Vagina (tissue), 2 donors: ENCODE measurements at places on chromosomes 1 and 21.

DNA sequence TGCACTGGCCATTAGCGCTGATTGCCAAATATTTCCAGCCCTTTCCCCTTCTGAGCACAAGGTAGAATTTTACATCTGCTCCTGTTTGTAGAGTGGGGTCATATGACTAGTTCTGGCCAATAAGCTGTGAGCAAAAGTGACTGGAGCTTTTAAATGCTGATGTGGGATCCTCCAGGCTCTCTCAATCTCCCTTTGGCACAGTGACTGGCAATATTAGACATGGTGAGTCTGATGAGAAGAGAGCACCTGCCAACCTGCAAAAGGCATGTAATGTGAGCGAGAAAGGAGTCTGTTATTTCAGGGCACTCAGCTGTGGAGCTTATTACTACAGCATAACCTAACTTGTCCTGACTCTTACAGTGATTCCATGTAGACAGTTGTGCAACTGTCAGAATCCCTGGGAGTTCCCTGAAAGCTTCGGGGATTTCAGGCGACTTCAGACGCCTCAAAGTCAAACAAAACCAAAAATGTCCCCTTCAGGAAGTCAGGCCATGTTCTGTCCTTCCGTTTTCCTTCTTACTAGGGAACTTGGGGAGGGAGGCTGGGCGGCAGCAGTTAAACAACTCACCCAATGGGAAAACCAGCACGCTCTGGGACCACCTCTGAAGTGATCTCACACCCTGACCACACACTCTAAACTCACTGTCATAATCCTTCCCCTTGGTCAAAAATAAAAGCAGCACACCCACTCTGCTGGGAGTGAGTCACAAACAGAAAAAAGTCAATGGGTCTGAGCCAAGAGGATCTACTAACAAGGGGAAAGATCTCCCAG, 3.6 kb upstream of the RASSF5 start:
- H3K4me3 ChIP-seq, result no peak overlapping the region
- H3K27me3 ChIP-seq, result no peaks in the 10 kb centered on the region
- peak overlapping the region; percentile 37 for H3K27ac ChIP-seq
- no peaks in the 10 kb centered on the region for H3K36me3 ChIP-seq
- peaks cover 54% of the 10 kb centered on the region for H3K4me1 ChIP-seq

- no peak for DNase-seq
- no peaks in the 10 kb centered on the region for H3K36me3 ChIP-seq
Observed at GRCh38 chr1:110412576-110412975, 5.1 kb upstream of the LAMTOR5 start.

DNA sequence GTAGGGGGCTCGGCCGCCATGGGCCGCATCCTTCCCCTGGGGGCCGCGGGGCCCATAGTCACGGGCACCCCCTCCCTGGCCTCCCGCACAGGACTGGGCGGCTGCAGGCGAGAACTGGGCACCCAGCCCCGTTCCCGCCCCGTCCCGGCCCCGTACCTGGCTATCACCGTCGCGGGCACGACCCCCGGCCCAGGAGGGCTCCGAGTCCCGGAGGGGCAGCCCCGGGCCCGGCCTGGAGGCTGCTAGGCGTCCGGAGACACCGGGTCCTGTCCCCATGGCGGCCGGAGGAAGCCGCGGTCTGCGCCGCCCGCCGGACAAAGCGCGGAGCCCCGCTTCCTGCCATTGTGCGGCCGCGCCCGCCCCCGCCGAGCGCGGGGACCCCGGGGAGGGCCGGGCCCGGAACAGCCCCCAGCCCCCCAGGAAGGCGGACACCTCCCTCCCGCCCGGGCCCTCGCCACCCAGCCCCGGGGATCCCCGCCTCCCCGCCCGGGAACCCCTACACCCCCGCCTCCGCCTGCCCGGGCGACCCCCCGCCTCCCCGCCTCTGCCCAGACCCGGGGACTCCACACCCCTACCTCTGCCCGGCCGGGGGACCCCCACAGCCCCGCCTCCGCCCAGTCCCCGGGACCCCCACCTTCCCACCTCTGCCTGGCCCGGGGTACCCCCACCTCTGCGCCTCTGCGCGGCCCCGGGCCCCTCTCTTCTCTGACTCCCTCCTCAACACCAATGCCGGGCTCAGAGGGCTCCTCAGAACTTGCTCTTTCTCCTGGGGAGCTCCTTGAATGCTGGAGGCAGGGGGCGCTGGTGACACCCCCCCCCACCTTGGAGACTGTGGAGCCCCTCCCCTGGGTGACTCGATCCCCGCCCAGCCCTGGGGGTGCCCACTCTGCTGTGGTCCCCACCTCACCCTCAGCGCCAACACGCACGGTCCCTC, 6.0 kb downstream of the PLEKHG5 start:
- H3K36me3 ChIP-seq, result no peaks in the 10 kb centered on the region
- peaks cover 40% of the 10 kb centered on the region for H3K4me1 ChIP-seq
- no peak for DNase-seq
- peak overlapping the region; percentile 41 for H3K27ac ChIP-seq

- H3K27me3 ChIP-seq, result no peaks in the 10 kb centered on the region
- no peak overlapping the region for H3K27ac ChIP-seq
- H3K4me1 ChIP-seq, result peaks cover 17% of the 10 kb centered on the region
Observed at GRCh38 chr1:42921769-42922168, 36.9 kb downstream of the SLC2A1 start.

DNA sequence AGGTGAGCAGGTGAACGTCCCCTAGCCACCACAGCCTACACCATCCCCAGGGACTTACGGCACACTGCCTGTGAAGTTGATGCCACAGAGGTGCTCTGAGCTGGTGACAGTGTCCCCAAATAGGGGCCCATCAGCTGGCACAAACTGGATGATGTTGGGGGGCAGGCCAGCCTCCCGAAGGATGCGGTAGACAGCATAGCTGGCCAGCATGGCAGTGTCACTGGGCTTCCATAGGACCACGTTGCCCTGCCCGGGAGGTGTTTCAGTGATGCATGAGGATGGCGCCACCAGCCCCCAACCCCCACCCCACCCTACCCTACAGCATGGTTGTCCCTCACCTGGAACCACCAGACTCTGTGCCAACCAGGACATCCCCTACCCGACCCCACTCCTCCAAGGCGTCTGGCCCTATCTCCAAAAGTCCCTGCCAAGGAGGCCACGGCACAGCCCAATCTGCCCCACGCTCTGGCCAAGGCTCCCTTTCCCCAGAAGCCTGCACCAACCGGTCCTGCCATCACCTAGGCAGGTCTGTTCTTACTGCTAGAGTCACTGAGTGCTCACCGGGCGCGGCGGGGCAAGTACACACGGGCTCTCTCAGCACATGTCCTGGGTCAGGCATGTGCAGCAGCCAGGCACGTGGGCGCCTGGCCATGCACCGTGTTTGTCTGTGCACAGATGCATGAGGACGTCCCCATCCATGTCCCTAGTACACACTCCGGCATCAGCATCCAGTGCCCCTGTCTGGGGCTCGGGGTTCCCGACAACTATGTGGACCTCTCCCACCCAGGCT, 20.5 kb downstream of the ALDH4A1 start:
- no peak overlapping the region for H3K4me3 ChIP-seq
- H3K27ac ChIP-seq, result no peak overlapping the region
- no peak for DNase-seq
- H3K36me3 ChIP-seq, result no peaks in the 10 kb centered on the region
- peaks cover 27% of the 10 kb centered on the region for H3K4me1 ChIP-seq

DNA sequence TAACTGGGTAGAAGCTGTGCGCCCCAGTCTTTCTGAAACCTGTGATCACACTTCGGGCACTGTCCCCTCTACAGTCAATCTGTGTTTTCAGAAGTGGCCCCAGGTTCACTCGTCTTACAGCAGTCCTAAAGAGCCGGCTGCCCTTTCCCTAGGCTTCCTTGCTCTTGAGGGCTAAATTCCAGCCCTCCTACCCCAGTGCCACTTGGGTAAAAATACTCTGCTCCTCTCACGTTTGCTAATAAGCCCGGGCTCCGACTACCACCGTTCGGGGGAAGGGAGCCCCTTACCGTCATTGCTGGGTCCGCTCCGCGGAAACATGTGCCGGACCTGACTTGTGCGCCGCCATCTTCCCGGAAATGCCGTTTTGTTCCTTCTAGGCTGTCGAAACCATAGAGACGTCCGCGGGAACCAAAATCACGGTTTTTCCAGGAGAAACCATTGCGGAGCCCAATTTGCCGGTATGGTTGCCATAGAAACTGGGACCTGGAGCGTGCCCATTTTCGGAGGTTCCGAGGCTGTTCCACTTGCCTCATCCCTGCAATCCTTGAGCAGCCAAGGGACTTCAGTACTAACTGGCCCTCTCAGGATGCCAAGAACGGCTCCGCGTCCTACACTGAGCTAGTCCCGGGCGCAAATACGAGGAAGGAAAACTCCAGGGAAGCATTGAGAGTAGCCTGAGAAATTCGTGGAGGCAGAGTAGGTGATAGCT, at the start of gene GPATCH4:
GPATCH4 (minus strand) TSS at position 358 of the 709 bp plus-strand sequence.
- H3K36me3 ChIP-seq, result no peaks in the 10 kb centered on the region
- H3K4me1 ChIP-seq, result peaks cover 21% of the 10 kb centered on the region
- peak within 1 kb of the TSS; percentile 67 for H3K4me3 ChIP-seq
- H3K27ac ChIP-seq, result peak within 1 kb of the TSS; percentile 47

- no peaks in the 10 kb centered on the region for H3K27me3 ChIP-seq
- no peak overlapping the region for H3K27ac ChIP-seq
- no peaks in the 10 kb centered on the region for H3K36me3 ChIP-seq
- no peak for DNase-seq
- H3K4me1 ChIP-seq, result no peaks in the 10 kb centered on the region
Observed at GRCh38 chr1:213698092-213698702, 289.6 kb upstream of the PROX1 start.

GRCh38 chr1:2545754-2546514, 10.2 kb upstream of the TNFRSF14 start:
- peak overlapping the region; percentile 53 for H3K4me3 ChIP-seq
- no peak for DNase-seq
- H3K27me3 ChIP-seq, result no peaks in the 10 kb centered on the region
- peak overlapping the region; percentile 92 for H3K27ac ChIP-seq
- peaks cover 62% of the 10 kb centered on the region for H3K4me1 ChIP-seq

- H3K4me1 ChIP-seq, result no peaks in the 10 kb centered on the region
- no peak overlapping the region for H3K4me3 ChIP-seq
- no peak overlapping the region for H3K27ac ChIP-seq
- no peak for DNase-seq
Observed at GRCh38 chr1:117171900-117172511, 38.7 kb downstream of the VTCN1 start.

DNA sequence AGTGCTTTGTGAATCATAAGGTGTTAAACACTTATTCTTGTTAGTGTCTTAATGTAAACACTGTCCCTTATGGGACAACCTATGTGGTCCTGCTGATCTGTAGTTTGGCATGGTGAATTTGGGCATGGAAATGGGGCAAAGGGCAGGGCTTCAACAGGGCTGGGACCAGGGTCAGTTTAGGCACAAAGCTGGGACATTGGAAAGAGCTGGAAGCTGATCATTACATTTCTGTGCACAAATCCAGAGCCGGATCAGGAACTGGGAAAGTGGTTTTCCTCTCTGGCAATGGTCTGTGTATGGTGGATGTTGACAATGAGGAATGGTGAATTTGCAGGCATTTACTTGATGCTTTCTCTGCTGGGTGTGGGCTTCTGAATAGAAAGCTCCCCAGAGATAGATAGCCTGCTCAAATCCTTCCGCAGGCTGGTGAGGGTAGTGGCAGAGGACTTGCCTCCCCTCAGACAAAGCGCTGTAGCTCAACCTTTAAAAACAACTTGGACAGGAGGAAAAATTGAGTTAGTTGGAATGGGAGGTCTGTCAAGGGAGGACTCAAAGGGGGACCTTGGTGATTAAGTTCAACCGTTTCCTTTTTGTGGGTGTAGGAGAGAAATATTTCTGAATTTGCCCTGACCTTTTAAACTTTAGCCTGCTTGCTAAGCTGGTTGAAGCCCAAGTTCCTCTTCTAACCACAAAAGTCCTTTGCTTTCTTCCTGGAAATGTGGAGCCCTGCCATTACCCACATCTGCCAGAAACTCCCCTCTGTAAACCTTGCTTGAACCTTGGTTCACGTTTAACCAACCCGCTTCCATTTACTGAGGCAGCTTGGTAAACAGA, 35.3 kb downstream of the HLX start:
- H3K27me3 ChIP-seq, result no peaks in the 10 kb centered on the region
- DNase-seq, result no peak
- H3K4me3 ChIP-seq, result no peak overlapping the region
- H3K27ac ChIP-seq, result no peak overlapping the region
- H3K4me1 ChIP-seq, result no peaks in the 10 kb centered on the region
- no peaks in the 10 kb centered on the region for H3K36me3 ChIP-seq

DNA sequence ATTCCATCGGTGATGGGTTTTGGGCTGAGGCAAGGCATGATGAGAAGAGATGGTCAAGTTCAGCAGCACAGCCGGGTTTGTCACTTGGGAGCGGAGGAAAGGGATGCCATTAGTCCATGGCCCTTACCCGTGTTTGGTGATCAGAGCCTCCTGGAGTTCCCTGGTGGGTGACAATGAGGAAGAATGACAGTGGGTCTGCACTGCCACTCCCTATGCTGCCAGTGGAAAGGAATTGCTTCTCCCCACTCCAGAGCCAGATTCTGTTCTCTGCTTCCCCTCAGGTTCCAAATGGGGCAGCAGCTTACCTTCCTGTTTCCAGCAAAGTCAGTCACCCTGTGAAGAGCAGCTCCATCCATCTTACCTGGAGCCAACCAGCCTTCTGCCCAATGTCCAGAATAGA, 393.1 kb downstream of the PTPRU start:
- H3K36me3 ChIP-seq, result no peaks in the 10 kb centered on the region
- H3K27ac ChIP-seq, result no peak overlapping the region
- no peaks in the 10 kb centered on the region for H3K4me1 ChIP-seq
- DNase-seq, result peak; percentile 85
- no peak overlapping the region for H3K4me3 ChIP-seq
- H3K27me3 ChIP-seq, result no peaks in the 10 kb centered on the region

- no peak overlapping the region for H3K27ac ChIP-seq
- DNase-seq, result no peak
- H3K4me3 ChIP-seq, result no peak overlapping the region
- peaks cover 13% of the 10 kb centered on the region for H3K36me3 ChIP-seq
- H3K27me3 ChIP-seq, result no peaks in the 10 kb centered on the region
- H3K4me1 ChIP-seq, result no peaks in the 10 kb centered on the region
Observed at GRCh38 chr1:61388566-61388965, 306.2 kb downstream of the NFIA start.

- H3K4me1 ChIP-seq, result no peaks in the 10 kb centered on the region
- no peak overlapping the region for H3K4me3 ChIP-seq
- H3K36me3 ChIP-seq, result no peaks in the 10 kb centered on the region
- H3K27ac ChIP-seq, result no peak overlapping the region
Observed at GRCh38 chr1:52164604-52165003, 22.7 kb downstream of the ZFYVE9 start.

DNA sequence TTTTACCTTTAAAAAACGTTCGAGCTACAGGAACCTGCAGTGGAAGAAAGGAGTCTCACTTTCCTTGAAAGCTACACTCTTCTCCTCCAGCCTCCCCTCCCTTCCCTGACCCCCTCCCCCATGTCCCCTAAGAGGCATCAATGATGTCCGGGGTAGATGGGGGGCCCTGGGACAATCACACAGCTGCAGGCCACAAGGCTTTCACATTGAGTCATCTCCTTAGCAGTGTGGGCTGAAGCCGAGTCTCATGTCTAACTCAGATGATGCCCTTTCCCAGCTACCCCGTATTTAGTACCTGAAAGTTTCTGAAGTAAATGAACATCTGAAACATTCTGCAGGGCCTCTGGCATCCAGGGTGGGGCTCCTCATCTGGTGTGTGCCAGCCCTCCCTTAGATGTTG, 6.3 kb upstream of the GPR25 start:
- no peak overlapping the region for H3K27ac ChIP-seq
- no peaks in the 10 kb centered on the region for H3K4me1 ChIP-seq
- H3K4me3 ChIP-seq, result no peak overlapping the region
- H3K36me3 ChIP-seq, result peaks cover 7% of the 10 kb centered on the region
- H3K27me3 ChIP-seq, result no peaks in the 10 kb centered on the region
- no peak for DNase-seq
